ENCODE measurements at places on chromosomes 6 and 20.

- DNase-seq: no peak
Observed at GRCh38 chr6:111668410-111668809, 62.7 kb upstream of the TRAF3IP2 start.

DNA sequence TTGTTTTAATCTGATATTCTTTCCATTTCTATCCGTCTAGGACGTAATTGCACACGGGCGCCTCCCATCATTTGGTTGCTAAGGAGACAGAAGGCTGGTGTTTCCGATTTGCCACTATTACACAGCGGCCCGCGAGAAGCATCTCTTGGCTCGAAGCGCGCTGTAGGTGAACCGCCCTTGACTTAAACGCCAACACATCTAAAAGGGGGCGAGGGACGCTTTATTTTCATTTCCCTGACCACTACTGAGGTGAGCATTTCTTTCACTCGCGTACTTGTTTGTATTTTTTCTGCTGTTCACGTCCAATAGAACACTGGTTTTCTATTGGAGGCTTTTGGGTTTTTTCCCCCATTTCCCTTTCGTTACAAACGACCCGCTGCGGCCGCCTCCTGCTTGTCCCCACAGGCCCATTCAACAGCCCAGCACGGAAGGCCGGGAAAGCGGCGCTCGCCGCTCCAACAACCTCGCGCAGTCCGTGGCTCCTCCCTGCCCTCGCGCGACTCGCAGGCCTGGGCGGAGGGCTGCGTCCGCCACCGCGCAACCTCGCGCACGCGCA lies 505 bp upstream of the WRNIP1 start:
- peak; percentile 80 for DNase-seq

- no peak for DNase-seq
Observed at GRCh38 chr6:145406783-145407182, 328.5 kb downstream of the EPM2A start.

DNA sequence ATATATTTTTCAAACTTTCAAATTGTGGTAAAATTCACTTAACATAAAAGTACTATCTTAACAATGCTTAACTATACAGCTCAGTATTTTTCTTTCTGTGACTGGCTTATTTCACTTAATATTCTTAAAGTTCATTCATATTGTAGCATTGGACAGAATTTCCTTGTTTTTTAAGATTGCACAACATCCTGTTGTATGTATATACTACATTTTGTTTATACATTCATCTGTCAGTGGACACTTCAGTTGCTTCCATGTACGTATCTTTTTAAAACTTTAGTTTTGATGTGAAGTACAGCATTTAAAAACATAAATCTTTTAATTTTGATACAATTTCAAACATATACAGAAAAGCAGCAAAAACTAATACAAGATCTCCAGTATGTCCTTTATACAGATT lies 220.7 kb downstream of the ZFAND3 start:
- no peak for DNase-seq

DNA sequence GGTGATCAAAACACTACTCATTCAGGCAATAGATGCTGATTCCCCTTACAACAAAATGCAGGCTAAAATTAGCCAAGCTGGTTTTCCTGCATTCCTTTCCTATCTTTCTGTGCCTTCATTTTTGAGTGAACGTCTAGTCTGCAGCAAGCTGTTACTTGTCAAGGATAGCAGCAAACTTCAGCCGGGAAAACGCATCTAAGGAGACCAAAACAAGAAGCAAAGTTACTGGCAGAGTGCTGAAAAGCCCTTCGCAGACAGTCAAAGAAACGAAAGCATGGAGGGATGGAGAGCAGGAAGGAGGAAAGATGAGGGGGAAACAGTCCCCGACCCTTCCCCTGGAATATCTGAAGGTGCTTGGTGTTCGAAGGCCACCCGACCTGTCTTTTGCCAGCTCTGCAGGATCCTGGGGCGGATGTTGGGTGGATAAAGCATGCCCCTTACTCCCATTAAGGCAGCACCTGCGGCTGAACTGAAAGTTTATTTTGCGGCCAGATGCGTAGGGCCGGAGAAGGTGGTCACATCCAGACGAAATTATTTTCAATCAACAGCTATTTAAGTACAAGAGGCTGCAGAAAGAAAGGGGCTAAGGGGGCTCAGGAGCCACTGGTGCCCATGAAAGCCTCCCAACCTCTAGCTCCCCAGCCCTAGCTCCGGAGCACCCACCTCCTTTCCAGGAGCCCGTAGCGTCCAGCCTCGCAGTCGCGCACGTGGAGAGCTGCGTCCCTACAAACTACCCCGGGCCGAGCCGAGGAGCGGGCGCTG lies 538 bp downstream of the FERMT1 start:
- peak; percentile 22 for DNase-seq

GRCh38 chr20:4192378-4193068 lies 177.2 kb upstream of the RNF24 start:
- DNase-seq: peak; percentile 54

DNA sequence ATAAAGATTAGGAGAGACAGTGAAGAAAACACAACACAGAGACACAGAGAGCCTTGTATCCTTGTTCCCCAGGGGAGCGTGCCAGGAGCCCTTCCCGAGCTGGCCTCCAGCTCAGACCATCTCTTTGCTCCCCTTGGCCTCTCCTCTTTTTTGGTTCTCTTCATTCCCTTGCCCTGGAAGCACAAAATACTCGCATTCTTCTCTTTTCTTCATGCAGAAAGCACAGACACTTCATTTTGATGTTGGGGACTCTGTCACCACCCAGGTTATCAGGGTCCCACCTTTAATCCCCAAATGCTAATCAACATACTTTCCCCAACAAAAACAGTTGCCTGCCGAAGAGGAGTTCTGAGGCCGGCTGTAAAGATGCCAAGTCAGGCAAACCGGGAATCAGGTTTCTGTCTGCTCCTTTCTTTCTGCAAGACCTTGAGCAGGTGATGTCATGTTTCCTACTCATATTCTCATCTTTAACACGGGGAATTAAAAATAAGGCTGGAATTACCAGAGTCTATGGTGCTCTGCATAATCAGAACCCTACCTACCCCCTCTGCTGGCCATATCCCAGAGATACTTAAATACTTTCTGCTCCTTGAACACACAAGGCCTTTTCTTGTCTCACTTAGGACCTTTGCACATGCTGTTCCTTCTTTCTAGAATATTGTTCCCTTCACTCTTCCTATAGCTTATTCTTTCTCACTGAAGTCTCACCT lies 21.7 kb downstream of the TGM6 start:
- no peak for DNase-seq

DNA sequence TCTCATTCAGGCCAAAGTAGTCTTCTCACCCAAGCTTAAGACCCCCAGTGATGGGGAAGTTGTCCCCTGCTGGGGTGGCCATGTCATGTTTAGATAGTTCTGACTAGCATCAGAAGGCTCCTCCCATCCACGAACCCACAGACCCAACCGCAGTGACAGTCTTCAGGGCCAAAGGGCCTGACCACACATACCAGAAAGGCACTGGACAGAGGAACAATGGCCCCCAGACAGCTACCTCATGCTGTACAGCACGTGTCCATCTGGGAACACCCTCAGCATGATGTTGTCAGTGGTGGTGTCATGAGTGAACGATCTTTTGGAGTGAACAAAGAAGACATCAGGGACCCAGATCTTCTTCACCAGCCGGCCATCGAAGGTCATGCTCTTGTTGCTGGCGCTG lies 46.3 kb downstream of the GABRR2 start:
- DNase-seq: no peak

DNA sequence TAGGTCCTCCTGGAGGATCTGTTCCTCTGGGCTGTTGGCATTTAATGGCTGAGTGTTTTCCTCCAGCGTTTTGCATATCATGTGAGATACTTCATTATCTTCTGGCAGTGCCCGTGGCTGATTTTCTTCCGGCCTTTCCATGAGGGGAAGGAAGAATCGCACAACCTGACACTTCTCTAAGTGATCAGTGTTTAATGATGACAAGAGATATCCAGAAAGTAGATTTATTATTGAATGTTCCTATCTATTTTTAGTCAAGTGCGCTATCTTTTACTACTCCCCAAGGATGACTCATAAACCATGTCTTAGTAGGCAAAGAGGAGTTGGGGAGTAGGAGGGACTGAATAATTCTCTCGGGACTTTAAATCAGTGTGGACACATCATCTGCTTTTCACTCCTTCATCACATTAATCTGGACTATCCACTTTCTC lies 149.7 kb downstream of the PLCB4 start:
- peak; percentile 14 for DNase-seq

GRCh38 chr20:4063631-4064030 lies 48.3 kb upstream of the RNF24 start:
- DNase-seq: peak; percentile 47

DNA sequence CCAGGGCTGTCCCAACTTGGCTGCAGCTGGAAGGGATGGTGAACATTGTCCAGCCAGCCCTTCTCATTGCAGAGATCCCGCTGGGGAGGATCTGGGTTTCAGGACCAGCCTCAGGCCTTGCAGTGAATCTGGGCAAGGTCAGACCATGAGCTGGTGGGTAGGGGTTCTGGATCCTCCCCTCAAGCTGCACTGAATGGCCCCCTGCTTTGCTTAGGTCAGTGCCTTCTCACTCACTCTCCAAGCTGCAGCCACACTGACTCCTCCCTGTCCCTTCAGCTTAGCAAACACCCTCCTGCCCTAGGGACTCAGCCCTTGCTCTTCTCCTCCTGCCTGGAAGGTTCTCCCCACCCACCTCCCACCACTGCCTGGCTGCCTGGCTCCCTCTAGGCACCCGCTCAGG lies 95.3 kb upstream of the KCNG1 start:
- no peak for DNase-seq

GRCh38 chr6:166620478-166621113 lies 6.5 kb downstream of the RPS6KA2 start:
- peak; percentile 30 for DNase-seq

DNA sequence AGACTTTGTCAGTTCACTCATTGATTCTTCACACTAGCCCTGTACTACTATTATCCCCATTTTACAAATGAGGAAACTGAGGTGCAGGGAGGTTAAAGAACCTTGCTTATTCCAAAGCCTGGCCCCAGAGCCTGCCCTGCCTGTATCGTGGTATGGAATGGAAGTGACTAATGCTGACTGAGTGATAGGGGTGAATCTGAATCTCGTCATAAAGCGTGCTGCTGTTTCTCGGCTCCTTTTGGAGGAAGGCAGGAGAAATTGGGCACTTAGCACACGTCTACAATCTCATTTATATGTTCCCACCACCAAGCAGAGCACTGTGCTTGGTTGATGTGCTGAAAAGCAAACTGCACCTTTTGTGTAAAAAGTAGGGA lies 17.1 kb downstream of the GFRA4 start:
- DNase-seq: no peak

DNA sequence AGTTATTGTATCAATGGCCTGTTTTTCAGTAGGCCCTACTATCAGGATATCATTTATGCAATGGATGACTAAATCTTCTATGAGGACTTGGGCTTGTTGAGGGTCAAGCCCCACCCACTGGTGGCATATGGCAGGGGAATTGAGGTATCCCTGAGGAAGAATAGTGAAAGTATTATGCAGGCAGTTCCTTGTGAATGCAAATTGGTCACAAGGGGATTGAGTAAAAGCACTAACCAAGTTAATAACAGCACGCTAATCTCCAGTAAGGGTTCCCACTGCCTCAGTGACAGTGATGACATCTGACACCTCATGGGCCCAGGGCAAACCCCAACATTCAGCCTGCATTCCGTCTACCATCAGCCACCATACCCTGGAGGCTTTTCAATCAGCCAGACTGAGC lies 14.9 kb downstream of the BPIFA1 start:
- no peak for DNase-seq

GRCh38 chr6:80304014-80304413 lies 197.5 kb downstream of the BCKDHB start:
- no peak for DNase-seq

GRCh38 chr20:34874094-34874654 lies 1.5 kb upstream of the GGT7 start:
- DNase-seq: peak; percentile 84

DNA sequence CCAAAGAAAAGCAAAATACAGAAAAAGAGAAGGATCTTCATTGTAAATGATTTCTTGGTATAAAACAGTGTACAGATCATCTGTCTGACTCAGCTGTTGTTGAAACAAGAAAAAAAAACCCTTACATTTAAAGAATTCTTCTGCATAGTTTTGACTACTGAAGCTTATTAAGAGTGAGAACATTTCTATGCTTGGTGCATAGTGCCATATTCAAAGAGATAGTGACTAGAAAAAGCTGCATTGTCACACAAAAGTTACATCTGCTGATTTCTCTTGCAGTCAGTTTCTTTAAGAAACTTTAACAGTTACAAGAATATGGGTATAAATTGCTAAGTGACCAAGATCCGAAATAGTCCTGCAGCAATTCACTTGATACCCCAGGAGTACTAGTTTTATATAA lies at the start of gene DEFB112:
Gene DEFB112, minus strand, starts transcription at position 101 of the 400 bp plus-strand sequence. Its CDS starts 60 bp downstream, at position 41.
- no peak for DNase-seq

- DNase-seq: no peak
Observed at GRCh38 chr20:4326195-4327065, 311.1 kb upstream of the RNF24 start.

- DNase-seq: no peak
Observed at GRCh38 chr6:159062564-159062945, 17.8 kb upstream of the TAGAP start.

DNA sequence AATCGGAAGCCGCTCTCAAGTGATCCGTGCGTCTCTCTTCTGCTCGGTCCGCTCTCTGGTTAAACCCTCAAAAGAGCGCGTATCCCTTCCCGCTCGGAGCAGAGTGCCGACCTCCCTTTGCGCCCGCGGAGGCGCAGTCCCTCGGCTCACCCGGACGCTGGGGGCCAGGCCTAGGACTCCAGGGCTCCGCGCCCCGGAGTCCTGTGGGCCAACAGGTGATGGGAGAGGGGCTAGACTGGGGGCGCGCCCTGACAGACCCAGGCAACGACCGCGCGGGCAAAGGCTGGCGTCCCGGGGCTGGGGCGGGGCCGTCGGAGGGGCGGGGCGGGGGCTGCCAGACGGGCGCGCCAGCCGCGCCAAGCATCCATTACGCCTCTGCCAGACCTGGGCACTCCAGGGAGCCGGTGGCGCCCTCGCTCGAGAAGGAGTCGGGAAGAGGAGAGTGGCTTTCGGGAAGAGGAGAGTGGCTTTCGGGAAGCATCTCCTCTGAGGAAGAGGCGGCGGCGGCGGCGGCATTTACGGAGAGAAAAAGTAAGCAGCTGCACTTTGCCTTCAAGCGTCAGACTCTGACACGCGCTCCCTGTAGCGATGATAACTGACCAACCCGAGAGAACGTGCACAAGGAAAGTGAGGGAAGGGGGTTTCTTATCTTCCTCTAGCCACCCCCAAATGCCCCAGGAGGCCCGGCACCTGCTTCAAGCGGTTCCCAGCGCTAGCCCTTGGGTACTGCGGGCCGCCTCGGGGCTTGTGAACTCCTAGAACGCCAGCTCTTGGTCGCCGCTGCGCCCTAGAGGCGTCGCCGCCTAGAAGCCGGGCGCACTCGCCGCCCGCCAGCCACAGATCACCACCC lies 2.6 kb downstream of the EPHA7 start:
- DNase-seq: no peak

GRCh38 chr6:49038294-49038822 lies 424.7 kb downstream of the MMUT start:
- no peak for DNase-seq

GRCh38 chr20:48944663-48945297 lies 23.3 kb downstream of the ARFGEF2 start:
- no peak for DNase-seq

Measured in fibroblast of gingiva (primary cell).